Astrocyte of the spinal cord (primary cell): ENCODE measurements at places on chromosomes 5 and 9.

GRCh38 chr9:91805031-91805430 lies 145.0 kb downstream of the ROR2 start:
- DNase-seq = no peak

GRCh38 chr9:126069400-126069955 lies 257.2 kb upstream of the MVB12B start:
- no peak for DNase-seq

GRCh38 chr5:153559926-153560325 lies 69.5 kb downstream of the GRIA1 start:
- no peak for DNase-seq

GRCh38 chr5:41334758-41335157 lies 121.4 kb upstream of the C6 start:
- DNase-seq = peak; percentile 19

DNA sequence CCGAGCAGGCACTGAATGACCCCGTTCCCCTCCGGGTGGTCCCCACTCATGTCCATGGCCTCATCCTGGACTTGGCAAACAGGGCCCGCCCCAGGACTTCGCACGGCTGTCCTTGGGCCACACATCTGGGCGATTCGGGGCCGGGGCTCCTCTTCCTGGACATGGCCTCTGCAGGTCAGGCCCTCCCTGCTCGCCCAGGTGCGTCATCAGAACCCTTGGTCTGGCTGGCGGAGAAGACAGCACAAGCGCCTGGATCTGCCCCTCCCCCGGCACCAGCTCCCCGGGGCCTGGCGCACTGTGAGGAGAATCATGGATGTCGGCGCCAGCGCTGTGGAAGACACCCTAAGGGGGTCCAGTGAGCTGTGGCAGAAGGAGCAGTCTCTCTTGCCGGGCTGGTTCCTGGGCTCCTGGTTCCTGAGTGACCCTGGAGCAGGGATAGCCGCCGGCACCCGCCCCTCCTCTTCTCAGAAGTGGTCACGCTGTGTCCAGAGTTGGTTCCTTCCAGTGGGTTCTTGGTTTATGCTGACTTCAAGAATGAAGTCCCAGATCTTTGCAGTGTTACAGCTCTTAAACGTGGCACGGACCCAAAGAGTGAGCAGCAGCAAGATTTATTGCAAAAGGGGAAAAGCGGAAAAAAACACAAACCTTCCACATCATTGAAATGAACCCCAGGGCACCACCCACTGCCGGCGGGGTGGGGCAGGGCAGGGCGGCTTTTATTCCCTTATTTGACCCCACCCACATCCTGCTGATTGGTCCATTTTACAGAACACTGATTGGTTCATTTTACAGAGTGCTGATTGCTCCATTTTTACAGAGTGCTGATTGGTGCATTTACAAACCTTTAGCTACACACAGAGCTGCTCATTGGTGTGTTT lies 25.9 kb upstream of the SLC12A7 start:
- DNase-seq = no peak

GRCh38 chr5:141512911-141513626 lies 24.2 kb downstream of the PCDHGC5 start:
- peak; percentile 46 for DNase-seq

DNA sequence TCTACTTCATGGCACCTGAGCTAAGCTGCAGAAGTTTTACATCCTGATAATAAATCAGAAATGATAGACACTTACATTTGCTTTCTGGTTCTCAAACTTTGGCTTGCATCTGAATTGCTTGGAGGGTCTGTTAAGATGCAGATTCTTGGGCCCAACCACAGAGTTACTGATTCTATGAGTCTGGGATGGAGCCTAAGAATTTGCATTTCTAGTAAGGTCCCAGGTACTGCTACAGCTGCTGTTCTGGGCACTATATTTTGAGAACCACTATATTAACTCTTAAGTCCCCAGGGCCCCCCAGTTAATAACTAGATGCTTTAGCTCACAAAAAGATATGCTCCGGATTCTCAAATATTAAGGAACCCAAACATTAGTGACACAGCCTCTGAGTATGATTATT lies 69.8 kb upstream of the DAB2 start:
- no peak for DNase-seq

DNA sequence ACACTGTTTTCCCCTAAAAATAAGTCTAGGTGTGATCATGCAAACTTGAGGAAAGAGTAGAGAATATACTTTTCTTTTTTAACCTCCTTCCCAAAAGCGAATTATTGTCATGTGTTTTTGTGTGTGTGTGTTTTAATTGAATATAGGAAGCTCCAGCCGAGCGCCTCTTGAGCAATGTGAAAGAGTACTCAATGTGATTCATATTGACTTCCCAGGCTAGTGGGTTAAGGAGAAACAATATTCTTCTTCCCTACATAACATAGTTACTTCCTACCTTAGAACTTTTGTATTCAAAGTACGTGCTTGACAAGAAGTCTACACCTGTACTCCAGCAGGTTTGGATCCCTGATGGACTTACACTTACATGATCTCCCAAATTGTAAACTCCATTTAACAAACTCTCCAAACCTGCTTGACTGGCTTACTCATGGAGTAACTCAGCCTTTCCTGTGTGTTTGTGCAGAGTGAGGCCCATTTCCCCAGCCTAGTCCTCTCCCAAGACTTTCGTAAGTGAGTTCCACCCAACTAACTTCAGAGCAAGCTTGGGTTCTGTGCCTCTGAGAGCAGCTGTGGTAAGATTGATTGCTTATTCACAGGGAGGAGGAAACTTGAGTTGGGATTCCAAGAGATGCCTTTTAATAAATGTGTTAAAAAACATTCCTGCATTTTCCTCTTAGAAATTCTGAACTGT lies 9.3 kb downstream of the SLC28A3 start:
- DNase-seq = no peak

- DNase-seq = no peak
Observed at GRCh38 chr5:112931473-112931872, 9.4 kb upstream of the REEP5 start.

GRCh38 chr9:93674580-93675335 lies 98.4 kb downstream of the PHF2 start:
- DNase-seq = no peak

DNA sequence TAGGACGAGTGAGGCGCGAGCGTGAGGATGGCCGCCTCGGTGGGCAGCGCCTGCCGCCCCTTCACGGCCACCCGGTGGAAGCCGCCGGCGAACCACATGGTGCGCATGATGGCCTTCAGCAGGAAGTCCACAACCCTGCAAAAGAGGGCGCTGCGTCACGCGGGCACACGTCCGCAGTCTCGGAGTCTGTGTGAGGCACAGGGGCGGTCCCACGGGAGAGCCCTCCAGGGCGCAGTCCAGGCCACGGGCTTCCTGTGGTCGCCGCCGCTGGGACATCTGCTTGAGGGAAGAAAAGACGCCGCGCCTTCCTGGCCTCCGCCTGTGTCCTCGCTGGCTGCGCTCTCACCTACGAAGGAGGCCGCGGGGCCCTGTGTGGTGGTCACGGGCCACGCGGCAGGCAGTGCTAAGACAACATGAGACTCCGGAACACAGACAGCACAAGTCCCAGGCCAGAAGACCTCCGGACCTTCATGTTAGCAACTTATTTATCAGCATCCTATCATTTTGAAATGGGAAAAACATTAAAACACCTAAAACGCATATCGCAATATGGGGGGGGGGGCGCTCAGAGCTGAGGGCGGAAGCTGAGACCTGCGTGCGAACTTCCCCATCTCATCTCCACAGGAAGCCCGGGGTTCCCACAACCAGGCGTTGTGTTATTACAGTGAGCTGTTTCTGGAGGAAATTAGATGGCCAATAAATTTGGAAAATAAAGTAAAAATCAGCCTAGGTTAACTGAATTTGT lies 28.8 kb downstream of the LPCAT1 start:
- no peak for DNase-seq

DNA sequence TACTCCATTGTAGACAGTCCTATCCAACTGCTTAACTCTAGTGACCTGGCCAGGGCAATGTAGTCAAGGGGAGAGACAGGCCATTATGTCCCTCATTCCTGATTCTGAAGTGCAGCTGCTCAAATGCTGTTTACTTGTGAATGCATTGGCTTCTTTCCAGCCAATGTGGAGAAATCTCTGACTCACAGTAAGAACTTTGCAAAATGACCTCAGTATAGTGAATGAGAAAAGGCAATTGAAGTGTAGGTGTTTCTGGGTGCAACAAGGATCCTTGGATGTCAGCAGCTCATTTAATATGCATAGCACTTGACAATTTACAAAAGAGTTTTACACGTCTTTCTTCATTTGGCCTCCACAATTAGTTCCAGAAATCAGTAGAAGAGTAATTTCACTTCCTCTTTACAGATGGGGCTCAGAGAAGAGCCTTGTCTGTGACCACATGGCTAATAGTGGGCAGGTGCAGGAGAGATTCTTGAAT lies 367.2 kb downstream of the OSTF1 start:
- DNase-seq = peak; percentile 40
